LoVo (cell line): ENCODE measurements at places on chromosomes 1 and 21.

DNA sequence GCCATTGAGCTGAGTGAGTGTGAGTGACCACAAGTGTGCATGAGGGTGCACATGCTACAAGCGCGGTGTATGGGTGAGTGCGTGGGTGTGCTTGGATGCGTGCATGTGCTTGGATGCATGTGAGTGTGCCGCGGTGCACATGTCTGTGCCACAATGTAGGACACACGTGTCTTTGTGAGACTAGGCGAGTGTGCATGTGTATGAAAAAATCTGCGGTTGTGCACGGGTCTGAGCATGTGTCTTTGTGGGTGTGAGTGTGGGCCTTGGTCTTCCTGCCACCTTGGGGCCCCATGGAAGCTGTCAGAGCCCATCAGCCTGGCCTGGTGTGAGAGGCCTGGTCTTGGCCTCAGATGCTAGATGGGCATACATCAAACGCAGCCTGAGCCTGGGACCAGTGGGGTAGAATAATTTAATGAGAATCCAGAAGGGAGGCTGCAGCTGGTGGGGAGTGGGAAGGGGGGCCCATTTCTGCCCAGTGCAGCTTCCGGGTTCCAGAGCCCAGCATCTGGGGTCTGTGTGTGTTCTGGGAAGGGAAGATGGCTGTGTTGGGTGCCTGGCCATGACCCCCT is 103.9 kb upstream of the SLC2A1 start:
- no peak for DNase-seq

DNA sequence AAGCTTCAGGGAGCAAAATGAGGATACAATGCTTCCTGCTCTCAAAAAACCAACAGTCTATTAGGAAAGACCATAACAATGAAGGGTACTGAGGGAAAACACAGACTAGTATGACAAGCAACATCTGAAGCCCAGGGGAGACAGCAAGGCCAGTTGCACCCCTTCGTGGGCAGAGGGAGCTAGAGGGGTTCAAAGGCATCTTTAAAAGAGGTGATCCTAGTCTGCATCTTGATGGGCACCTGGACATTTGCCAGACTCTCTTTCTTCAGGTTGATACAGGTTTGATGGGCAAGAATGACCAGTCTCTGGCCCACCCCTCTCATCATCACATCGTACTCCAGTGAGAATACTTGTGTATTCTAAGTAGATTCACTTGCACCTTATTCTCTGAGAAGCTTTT is 177.7 kb downstream of the VAV3 start:
- no peak for DNase-seq

- DNase-seq = no peak
These were observed 158.7 kb downstream of the NCAM2 start for GRCh38 chr21:21156957-21157356.

- DNase-seq = no peak
These were observed 4.8 kb downstream of the AIRE start for GRCh38 chr21:44290327-44291077.

GRCh38 chr1:196403803-196404690 is 204.2 kb downstream of the KCNT2 start:
- DNase-seq = no peak

GRCh38 chr1:196462086-196462485 is 146.2 kb downstream of the KCNT2 start:
- no peak for DNase-seq

GRCh38 chr1:244732851-244733450 is 80.0 kb downstream of the DESI2 start:
- no peak for DNase-seq

GRCh38 chr1:208165659-208166058 is 78.5 kb downstream of the PLXNA2 start:
- no peak for DNase-seq
